ENCODE measurements at places on chromosomes 11 and 22.

DNA sequence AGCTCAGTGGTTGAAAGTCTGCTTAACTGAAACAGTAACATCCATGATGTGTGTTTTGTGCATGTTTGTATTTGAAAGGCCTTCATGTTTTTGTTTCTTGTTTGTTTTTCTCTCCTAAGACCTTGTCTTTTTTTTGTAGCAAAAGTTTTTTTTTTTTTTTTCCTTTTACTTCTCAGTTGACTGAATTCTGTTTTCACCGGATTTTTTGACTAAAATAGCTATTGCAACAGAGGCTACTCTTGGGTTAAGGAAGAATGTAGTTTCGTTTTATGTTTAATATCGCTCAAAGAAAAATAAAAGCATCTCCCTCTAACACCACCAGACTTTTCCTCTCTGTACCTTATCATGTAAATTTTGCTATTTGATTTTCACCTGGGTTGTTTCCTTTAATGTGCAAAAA lies 15.1 kb downstream of the APOL6 start:
- no peak for DNase-seq

GRCh38 chr22:27785831-27786230 lies 15.7 kb downstream of the MN1 start:
- no peak for DNase-seq

DNA sequence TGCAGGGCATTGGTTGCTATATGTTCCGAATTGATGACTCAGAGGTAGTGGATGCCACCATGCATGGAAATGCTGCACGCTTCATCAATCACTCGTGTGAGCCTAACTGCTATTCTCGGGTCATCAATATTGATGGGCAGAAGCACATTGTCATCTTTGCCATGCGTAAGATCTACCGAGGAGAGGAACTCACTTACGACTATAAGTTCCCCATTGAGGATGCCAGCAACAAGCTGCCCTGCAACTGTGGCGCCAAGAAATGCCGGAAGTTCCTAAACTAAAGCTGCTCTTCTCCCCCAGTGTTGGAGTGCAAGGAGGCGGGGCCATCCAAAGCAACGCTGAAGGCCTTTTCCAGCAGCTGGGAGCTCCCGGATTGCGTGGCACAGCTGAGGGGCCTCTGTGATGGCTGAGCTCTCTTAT lies 5.4 kb upstream of the TTC36 start:
- no peak for DNase-seq

- DNase-seq: no peak
These were observed 1.7 kb upstream of the SCO2 start for GRCh38 chr22:50526834-50527801.

GRCh38 chr11:93287434-93287833 lies 43.1 kb upstream of the DEUP1 start:
- DNase-seq: no peak

DNA sequence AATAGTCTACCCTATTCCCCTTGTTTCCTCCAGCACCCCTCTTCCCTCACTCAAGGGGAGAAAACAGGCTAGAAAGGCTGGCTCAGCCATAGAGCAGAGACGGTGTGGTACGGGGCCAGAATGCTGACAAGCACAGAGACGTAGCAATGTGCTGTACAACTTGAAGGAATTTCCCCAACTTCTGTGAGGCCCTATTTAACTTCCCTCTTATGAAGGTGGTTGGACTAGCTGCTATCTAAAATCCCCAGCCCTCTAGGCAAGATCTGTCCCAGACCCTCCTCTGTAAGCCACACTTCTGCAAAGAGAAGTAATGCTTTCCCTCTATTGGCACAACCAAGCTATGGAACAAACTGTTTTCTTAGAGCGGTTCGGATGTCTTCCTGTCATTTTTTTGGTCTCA lies 37.8 kb downstream of the PLEKHA7 start:
- DNase-seq: no peak

DNA sequence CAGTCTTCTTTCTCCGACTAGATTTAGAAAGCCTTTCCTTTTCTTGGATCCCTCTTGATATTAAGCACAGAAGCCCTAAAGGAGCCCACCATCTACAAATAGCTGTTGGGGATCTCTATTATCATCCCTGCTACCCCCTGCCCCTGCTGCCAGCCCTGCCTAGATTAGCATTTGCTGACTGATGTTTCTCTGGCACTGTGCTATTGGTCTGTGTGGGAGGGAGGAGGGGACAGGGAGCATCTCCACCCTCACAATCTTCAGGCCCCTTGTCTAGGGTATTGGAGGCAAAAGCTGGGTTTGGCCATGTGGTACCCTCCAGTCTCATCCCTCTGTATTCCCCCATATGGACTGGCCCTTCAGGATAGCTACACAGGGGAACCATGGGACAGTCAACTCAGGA lies 6.2 kb downstream of the USH1C start:
- no peak for DNase-seq

DNA sequence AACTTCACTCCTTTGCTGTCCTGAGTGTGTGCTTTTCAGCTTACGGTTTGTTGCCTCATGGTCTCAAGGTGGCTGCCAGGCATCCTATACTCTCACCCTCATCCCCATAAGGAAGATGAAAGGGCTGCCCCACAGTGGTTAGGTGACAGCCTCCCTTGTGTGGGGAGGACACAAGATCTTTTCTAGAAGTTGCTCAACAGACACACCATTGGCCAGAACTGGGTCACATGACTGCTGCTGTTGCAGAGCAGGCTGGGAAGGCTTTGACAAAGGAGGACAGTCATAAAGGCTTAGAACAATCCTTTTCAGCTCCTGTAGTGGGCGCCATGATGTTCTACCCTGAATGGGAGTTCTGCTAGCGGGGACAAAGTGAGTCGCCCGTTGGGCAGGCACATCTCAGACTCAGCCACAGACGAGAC lies 69.7 kb upstream of the RASD2 start:
- DNase-seq: no peak

GRCh38 chr11:25214535-25215176 lies 717.8 kb downstream of the LUZP2 start:
- no peak for DNase-seq

DNA sequence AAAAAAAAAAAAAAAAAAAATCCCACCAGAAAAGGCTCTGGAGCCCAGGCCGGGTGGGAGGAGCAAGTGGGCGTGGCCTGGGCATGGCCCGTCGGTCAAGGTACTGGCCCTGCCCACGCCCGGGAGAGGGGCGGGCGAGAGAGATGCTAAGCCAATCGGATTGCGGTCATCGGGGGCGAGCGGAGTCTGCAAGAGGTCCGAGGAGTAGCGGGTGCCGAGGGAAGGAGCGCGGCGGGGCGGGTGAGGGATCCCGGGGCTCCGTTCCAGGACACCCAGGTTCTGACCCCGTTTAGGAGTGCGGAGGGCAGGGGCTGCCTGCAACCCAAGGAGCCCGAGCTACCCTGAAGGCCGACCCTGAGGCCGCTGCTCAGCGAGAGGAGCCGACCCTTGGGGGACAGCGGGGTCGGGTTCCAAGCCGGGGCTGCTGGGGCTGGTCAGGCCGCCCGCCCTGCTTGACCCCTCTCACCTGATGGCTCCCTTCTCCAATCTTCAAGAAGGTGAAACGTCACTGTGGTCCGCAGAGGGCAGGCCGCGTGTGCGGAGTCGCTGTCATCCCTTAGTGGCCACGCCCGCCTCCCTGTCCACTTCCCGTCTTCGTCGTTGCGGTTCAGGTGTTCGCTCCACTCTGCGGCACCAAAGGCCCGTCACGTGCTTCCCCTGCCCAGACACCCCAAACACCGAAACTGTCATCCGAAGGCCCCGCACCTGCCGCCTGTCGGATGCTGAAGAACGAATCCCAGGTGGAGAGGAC lies 11.1 kb upstream of the TAB1 start:
- peak; percentile 46 for DNase-seq

DNA sequence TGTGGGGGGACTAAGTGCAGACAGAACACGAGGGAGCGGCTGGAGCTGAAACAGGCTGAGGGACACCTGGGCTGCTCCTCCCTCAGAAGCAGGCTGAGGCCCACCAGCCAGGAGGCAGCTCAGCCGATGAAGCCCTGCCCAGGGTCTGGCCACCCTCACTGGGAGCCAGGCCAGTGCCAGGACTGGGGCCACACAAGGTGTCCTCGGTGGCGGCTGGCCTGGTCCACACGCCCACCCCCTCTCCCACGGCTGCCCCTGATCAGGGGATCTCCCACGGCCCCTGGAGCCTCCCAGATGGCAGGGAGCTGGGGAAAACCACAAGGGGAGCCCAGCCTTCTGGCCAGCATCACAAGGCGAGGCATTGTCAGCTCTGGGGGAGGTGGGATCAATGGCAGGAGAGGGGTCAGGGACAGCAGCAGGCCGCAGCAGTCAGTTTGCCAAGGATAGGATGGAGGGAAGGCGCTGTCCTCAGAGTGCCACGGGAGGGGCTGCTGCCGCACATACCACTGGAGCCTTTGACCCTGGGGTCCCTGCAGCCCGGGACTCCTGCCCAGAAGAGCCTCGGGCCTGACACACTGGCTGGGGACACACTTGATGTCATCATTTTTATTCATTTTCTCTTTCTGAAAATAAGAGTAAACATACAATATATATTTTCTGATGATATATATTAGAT lies 11.7 kb upstream of the RASL10A start:
- no peak for DNase-seq

DNA sequence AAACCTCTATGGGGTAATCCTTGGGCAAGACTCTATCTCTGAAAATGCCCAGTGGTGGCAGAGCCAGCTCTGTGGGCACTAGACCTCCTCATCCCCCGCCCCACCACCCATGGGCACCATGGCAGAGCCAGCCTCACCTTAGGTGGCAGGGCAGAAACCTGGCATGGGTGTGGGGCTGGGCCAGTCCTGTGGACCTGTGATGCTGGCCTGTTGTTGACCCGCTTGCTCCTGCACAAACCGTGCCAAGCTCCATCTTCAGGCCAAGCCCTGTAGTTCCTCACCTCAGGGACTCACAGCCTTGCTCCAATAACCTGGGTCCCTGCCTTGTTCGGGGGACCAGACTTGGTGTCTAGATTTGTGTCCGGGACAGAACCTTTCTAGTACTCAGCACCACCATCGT lies 8.9 kb upstream of the SERPINH1 start:
- no peak for DNase-seq

DNA sequence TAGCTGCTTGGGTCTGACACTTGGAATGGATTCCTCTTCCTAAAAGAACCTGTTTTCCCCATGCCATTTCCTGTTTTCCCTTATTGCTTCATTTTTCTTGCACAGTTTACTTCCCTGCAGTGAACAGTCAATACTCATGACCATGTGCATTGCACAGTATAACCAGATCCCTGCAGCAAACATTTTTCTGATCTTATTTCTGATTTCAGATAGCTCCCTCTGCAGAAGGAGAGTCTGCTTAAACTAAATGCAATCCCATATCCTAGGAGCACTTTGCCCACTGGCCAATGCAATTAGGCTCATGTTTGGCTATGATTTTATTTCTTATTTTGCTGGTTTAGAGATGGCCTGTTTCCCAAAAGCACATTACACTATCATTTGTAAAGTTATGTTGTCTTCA lies 96.7 kb upstream of the CD44 start:
- DNase-seq: no peak

- no peak for DNase-seq
These were observed 1.1 kb downstream of the NEAT1 start for GRCh38 chr11:65423516-65424204.

DNA sequence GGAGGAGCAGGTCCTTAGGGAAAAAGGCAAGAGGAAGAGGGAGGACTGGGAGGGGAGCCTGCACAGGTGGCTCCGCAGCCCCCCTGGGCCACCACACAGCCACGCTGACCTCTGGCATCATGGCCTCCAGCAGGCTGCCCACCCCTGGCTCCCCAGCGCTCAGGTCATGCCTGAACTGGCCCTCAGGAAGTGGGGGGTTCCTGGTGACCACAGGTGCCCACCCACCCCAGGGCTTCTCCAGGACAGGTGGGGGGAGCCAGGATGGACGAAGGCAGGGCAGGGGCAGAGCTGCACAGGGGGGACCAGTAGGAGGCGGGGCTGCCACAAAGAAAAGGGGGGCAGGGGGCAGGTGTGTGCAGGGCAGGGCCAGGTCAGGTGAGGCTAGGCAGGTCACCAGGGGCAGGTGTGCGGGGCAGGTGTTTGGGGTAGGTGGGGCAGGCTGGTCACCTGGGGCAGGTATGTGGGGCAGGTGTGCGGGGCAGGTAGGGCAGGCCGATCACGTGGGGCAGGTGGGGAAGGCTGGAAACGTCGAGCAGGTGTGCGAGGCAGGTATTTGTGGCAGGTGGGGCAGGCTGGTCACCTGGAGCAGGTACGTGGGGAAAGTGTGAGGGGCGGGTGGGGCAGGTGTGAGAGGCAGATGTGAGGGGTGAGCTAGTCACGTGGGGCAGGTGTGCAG lies 997 bp downstream of the DEAF1 start:
- no peak for DNase-seq

- no peak for DNase-seq
These were observed 9.1 kb upstream of the MAP6 start for GRCh38 chr11:75677909-75678308.

DNA sequence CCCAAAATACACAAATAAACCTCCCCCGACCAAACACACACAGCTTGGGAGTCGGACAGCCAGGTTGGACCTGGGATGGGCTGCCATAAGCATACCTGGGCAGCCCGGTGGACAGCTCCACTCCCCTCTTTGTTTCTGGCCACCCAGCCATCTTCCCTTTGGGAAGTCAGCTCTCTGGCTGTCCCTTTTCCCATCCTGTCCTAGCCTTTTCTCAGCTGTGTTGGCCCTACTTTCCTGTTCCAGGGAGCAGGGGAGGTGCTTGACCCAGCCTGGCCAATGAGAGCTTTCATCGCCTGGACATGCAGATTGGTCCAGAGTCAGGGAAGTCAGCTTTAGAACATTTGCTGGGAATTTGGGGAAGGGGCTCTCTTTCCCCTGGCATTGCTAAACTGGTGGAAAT lies 68.7 kb upstream of the NECTIN1 start:
- DNase-seq: no peak

- no peak for DNase-seq
These were observed 8.5 kb downstream of the NAV2 start for GRCh38 chr11:19721176-19721575.

- no peak for DNase-seq
These were observed 86.0 kb downstream of the EHF start for GRCh38 chr11:34706709-34707461.

DNA sequence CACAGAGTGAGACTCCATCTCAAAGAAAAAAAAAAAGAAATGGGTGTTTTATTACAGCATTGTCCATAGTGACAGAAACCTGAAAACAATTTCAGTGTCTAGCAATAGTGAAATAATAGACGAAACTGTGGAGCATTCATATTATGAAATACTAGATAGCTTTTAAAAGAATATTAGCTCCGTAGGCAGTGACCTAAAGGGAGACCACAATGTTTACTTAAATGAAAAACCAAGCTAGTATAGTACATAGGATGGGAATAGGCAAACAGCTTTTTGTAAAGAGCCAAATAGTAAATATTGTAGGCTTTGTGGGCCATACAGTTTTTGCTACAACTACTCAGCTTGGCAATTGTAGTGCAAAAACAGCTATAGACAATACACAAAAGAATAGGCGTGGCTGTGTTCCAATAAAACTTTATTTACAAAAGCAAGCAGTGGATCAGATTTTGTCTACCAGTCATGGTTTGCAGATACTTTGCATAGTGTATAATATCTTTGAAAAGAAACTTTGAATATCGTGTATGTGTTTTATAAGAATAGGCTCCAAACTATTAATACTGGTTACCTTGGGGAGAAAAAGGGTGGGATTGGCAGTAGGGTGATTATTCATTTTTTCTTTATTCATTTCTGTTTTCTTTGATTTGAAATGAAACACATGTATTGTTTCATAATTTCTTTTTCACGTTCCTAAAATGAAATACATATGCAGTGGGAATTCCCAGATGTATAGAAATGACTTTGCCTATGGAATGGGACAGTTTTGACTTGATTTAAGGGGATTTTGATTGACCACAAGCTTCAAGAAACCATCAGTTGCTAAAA lies 50.7 kb downstream of the PRR5L start:
- DNase-seq: no peak

GRCh38 chr11:115168229-115168671 lies 336.0 kb downstream of the CADM1 start:
- no peak for DNase-seq
